Cardiac fibroblast (primary cell): ENCODE measurements at places on chromosomes 4 and X.

GRCh38 chr4:114423582-114423981 lies 175.0 kb upstream of the UGT8 start:
- no peak for DNase-seq

DNA sequence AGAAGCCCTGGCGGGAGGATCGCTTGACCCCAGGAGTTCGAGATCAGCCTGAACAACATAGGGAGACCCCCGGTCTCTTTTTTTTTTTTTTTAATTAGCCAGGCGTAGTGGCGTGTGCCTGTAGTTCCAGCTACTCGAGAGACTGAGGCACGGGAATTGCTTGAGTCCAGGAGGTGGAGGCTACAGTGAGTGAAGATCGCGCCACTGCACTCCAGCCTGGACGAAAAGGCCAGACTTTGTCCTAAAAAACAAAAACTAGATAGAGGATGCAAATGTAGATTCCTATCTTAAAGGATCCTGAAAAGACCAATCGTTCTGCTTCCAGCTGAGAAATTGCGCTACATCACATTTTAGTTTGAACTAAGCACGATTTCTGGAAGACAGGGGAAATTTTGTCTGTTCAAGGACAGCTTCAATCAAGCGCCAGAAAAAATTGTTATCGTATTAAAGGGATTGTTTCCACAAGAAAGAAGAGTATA lies 627 bp upstream of the HSD17B11 start:
- DNase-seq, result no peak

DNA sequence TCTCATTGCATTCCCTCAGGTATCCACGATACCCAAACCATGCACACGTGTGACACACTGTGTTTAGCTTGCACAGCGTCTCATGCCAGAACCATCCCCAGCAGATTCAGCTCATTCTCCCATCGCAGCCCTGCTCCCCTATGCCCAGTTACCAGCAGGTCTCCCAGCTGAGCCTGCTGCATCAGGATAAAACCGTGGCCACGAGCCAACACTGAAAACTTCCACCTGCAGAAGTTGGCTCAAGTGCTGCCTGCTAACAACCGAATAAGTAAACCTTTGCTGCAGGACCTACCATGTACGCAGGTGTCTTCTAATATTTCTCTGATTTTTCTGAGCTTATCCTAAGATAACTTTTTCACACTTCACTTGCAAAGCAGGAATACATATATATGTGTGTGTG lies 120.4 kb upstream of the STS start:
- no peak for DNase-seq

DNA sequence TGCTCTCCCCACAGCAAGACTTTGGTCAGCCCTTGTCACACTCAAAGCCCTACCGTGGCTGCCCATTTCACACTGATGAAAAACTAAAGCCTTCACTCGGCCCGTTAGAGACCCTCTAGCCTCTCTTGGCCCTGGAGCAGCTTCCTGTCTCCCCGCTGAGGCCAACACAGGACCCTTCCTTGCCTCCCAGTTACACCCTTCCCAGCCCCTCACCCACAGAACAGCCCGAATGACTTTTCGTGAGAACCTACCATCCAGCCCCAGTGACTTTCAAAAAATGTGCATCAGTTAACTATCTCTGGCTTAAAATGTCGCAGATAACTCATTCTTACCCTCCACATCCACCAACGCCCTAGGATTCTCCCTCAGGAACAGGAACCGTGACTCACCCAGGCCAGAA lies 756 bp upstream of the TAF9B start:
- DNase-seq, result no peak

GRCh38 chr4:40870150-40870549 lies 120.4 kb downstream of the NSUN7 start:
- no peak for DNase-seq

- DNase-seq, result no peak
These were observed 439.4 kb upstream of the CPEB2 start for GRCh38 chr4:14562901-14563300.

GRCh38 chr4:93199492-93199891 lies 629.1 kb upstream of the ATOH1 start:
- peak; percentile 54 for DNase-seq

- DNase-seq, result peak; percentile 27
These were observed 815.1 kb downstream of the ADGRL3 start for GRCh38 chr4:62015043-62015739.

DNA sequence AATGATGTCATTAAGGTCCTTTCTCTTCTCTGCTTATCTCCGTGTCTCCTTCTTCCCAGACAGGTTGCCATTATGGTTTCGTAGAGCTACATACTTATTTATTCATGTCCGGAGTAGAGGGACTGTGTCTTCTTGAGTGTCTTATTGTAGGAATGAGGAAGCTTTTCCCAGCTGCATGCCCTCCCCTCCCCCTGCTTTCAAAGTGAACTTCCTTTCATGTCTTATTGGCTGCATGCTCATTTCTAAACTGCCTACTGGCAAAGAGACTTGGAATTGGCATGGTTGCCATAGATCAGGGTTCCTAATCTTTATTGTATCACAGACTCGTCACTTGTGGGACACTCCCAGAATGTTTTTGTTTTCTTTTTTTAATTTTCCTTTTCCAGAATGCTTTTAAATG lies 15.4 kb downstream of the VAMP7 start:
- no peak for DNase-seq

- DNase-seq, result no peak
These were observed 1.5 kb downstream of the ADRA2C start for GRCh38 chr4:3767570-3768288.

DNA sequence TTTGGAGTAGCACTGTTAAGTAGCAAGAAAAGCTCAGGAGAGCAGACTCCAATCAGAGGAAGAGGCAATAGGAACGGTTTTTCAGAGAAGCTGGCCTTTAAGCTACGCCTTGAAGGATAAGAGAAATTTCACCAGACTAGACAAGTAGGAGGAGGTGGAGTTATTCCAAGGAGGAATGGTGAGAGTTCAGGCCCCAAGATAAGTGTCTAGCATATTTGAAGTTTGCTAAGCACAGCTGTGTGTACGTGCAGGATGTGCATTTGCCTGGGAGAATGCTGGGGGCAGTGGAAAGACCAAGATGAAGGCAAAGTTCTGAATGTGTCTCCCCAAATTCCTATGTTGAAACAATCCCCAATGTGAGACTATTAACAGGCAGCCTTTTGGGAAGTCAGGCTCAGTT lies 91.6 kb downstream of the SOWAHB start:
- DNase-seq, result no peak

DNA sequence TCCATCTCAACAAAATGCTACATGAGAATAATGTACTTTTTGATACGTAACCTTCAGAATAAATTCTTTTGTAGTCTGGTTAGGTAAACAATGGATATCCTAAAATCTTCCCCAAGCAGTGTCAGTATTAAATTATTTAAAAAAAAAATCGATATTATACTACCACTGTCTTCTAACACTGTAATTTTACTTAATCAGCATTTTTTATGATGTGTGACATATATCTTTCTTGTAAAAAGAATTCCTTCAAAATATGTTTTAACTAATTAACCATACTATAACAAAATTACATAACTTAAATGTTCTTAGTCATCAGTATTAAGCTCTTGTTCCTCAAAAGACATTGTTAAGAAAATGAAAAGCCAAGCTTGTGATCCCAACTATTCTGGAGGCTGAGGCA lies 12.5 kb downstream of the OTUD4 start:
- DNase-seq, result no peak

- DNase-seq, result peak; percentile 29
These were observed 839 bp downstream of the QDPR start for GRCh38 chr4:17511051-17511450.

GRCh38 chr4:85298037-85298436 lies 176.9 kb upstream of the ARHGAP24 start:
- no peak for DNase-seq

DNA sequence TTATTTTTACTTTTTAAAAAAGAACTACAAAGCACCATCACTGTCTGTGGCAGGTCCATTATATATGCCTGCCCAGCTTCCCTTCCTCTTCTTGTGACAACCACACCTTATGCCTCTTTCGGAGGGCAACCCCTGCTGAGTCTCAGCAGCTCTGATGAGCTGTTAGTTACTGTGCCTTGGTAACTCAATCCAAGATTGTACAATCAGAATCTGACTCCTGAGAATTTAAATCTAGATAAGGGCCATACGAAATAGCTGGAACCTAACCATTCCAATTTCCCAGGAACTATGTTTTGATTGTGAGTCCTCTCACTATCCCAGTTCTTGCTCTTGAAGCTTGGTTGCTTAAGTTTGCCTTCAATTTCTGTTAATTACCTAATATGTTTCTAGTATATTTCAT lies 61.9 kb downstream of the ADAMTS3 start:
- DNase-seq, result no peak

DNA sequence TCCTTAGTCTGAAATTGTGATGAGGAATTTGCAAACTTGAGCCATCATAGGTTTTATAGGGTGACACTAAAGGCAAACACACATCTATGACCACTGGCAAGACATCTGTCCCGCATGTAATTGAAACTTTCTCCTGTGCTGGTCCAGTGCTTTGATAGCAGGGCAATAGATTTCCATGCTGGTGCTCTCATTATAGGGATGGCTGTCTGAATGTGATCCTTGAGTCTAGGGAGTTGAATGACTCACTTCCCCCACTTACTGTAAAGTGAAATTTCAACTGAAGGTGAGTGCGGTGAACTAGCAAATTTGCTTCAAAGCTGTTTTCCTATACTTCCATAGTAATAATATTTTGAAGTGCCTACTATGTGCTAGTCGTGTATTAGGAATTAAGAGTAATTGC lies 1630.0 kb downstream of the STIM2 start:
- DNase-seq, result peak; percentile 1

- DNase-seq, result peak; percentile 42
These were observed 110.4 kb downstream of the SCD5 start for GRCh38 chr4:82688091-82688795.

DNA sequence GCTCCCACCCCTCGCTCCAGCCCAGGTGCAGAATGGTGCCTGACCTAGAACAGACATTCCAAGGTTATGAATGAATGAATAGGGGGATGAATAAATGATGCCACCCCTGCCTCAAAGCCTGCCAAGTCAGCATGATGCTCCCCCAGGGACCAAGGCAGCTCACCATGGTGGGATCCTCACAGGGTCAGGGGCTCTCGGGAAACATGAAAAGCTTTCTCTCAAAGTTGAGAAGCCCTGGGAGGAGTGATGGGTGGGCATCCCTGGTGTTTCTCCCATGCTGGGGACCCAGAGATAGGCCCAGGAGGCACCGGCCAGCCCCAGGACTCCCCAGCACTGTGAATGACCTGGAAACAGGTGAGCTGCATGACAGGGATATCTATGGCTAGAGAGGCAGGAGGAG lies 58.9 kb downstream of the HTRA3 start:
- DNase-seq, result no peak

DNA sequence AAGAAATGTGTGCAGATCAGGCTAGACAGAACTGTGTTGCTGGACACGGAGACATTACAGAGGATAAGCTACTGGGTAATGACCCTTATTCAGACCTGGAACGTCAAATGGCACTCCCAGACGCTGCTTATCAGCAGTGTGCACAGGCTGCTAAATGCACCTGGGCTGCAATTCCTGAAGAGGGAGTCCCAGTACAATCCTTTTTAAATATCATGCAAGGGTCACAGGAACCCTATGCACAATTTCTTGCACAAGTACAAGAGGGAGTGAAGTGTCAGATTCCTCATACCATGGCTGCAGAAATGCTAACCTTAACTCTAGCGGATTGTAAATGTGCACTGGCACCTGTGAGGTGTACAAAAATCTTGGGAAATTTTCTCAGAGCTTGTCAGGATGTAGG lies 16.9 kb downstream of the SPIN2B start:
- DNase-seq, result no peak

DNA sequence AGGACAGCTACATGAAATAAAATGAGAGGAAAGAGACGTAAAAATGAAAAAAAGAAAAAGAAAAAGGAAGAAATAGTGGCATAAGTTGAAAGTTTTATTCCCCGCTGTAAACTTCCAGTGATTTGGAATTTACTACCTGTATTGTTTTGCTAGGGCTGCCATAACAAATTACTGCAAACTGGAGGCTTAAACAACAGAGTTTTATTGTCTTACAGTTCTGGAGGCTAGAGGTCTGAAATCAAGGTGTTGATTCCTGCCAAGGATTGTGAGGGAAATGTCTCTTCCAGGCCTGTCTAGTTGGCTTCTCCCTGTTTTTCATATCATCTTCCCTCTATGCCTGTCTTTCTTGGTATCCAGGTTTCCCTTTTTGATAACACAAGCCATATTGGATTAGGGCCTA lies 119.4 kb upstream of the PACRGL start:
- DNase-seq, result no peak

GRCh38 chr4:186032259-186032658 lies 36.7 kb upstream of the TLR3 start:
- DNase-seq, result no peak

DNA sequence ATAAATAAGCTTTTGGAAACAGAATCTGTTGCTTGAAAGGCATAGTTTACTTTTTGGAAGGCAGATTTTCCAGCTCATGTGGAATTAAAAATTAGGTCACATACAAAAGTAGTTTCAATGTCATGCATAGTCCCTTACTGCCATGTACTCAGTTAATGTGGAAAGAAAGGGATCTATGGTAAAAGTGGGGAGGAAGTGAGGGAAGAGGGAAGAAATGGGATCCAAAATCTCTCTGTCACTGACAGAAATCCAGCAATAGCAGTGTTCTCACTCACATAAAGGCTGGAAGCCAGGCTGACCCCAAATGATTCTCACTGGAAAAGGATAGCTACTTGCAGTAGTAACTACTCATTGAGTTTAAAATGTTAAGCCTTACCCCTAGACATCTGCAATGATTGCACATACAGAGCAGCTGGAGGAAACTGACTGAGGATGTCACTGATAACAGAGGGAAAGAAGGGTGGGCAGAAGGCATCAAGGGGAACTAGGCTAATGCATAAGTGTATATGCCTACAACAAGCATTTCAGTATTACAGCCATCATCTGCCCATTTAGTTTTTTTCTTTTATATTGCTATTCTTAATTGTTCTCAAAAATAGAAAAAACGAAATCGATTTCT lies 445.6 kb downstream of the FAT4 start:
- no peak for DNase-seq

DNA sequence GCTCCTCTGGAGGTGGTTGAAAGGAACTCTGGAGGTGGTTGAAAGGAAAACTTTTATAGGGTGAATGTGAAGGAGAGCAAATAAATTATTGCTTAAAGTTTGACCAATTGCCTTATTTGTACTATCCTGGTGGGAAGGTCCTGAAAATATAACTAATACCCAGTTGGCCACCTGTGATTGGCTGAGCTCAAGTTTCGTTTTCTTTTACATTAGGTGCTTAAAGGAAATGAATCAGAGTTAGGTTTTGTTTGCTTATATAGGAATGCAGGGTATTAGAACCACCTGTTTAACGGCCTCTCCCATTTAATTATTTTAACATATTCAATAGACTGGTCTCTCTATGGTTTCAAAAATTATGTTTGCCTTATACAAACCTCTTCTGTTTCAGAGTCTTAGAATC lies 497.6 kb downstream of the PRR32 start:
- DNase-seq, result no peak

- peak; percentile 64 for DNase-seq
These were observed 639.7 kb downstream of the TRIML1 start for GRCh38 chr4:188778905-188779304.

- no peak for DNase-seq
These were observed 5.7 kb upstream of the PLCXD1 start for GRCh38 chrX:275476-275966.

GRCh38 chr4:75710246-75710645 lies 14.1 kb upstream of the USO1 start:
- no peak for DNase-seq

- DNase-seq, result no peak
These were observed 304.7 kb upstream of the GATB start for GRCh38 chr4:152065545-152065944.

GRCh38 chrX:47059142-47059874 lies 18.9 kb upstream of the RGN start:
- no peak for DNase-seq

GRCh38 chr4:55297346-55297745 lies 48.7 kb upstream of the SRD5A3 start:
- no peak for DNase-seq
